Cortex of kidney (tissue), 1 donor: ENCODE measurements at places on chromosomes 5 and 9.

DNA sequence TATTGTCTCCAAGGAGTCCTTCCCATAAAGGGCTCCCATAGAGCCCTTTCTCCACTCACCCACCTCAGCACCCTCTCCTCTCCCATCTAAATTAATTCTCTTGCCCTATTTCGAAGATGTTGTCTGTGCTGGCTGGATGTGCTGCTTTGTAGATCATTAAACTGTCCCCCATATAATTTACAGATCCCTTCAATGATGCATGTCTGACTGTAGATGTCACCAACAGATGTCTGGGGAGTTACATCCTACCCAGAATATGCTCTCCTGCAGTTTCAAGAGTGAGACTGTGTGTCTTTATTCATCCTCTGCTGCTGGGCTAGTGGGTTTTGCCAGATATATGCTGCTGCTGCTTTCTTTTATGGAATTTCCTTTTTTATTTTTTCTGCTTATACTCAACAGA lies 351.2 kb downstream of the MLLT3 start:
- no peak for DNase-seq

- DNase-seq = no peak
These were observed 66.7 kb upstream of the PRDM9 start for GRCh38 chr5:23440703-23441102.

- DNase-seq = no peak
These were observed 5.3 kb upstream of the TJP2 start for GRCh38 chr9:69168709-69169217.

- DNase-seq = no peak
These were observed 5.1 kb downstream of the POLR3G start for GRCh38 chr5:90479611-90480385.

DNA sequence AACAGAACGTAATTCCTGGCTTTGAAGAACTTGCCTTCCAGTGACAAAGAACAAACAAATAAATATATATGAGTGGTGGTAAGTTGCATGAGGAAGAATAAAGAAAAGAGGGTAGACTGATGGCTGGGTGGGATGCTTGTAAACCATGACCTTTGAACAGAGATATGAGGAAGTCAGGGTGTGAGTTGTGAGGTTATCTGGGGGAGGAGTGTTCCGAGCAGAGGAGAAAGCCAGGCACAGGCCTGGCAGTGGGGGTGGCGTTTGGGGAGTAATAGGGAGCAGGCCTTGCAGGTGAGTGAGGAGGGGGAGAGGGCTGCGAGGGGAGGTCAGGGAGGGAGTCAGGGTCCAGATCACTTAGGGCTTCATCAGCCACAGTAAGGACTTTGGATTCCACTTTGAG lies 213.4 kb downstream of the PTTG1 start:
- DNase-seq = no peak
